ENCODE measurements at places on chromosomes 12 and 14.

DNA sequence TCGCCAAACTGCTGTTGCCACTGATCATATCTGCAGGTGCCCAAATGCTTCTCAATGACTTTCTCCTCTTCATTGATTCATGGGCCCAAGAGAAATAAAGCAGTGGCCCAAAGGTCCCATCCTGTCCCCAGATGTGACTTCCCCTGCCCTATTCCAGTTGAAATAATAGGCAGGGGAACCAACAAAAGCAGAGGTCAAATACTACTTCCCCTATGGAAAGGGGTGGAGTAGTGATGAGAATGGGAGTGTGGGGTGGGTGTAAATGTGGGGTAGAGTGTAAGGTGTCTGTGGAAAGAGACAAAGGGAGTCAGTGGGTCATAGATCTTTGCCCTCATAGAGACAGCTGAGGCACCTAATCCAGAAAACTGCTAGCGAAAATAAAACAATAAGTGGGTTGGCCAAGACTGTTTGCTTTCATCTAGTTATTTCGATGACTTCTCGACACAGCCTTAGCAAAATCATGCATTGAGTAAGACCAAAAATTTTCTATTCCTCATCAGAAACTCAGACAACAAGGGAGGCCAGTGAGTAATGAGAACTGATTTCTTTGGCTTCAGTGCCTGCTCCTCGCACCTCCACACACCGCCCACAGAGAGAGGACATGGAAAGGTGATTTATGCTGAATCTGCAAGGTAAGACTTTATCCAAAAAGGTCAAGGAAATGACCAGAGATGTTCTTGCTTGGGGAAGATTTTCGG, 10.9 kb upstream of the IL22 start:
- DNase-seq, result no peak

DNA sequence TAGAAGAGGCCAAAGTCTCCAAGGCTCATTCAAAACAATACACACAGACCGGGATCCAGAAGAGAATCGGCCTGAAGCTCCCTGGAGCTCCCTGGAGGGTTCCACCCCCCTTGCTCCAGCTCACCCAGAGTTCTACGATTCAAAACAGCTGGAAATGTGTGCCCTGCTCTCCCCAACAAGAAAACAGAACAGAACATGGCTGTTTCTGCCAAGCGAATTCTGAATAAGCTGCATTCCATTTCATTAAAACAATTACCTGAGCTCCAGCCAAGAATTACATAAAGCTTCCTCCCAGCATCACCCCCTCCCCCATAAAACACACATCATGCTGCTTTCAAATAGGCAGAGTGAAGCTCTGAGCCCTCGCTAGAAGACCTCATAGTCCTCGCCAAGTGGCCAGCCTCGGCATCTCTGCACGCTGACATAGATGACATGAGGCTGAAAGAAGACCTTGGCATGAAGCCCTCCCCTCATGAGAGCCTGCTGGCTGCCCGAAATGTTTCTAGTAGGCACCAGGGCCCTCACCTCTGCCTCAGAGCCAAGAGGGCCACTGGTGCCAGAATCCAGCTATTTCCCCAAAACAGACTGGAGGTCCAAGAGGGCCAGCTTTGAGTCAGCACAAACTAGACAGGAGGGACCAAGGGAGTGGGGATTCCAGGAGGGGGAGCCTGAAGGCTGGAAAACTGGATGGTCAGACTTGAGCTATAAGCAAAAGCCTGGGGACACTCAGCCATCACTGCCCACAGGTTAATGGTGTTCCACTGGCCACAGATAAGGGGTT, 8.3 kb downstream of the PXN start:
- DNase-seq, result no peak

DNA sequence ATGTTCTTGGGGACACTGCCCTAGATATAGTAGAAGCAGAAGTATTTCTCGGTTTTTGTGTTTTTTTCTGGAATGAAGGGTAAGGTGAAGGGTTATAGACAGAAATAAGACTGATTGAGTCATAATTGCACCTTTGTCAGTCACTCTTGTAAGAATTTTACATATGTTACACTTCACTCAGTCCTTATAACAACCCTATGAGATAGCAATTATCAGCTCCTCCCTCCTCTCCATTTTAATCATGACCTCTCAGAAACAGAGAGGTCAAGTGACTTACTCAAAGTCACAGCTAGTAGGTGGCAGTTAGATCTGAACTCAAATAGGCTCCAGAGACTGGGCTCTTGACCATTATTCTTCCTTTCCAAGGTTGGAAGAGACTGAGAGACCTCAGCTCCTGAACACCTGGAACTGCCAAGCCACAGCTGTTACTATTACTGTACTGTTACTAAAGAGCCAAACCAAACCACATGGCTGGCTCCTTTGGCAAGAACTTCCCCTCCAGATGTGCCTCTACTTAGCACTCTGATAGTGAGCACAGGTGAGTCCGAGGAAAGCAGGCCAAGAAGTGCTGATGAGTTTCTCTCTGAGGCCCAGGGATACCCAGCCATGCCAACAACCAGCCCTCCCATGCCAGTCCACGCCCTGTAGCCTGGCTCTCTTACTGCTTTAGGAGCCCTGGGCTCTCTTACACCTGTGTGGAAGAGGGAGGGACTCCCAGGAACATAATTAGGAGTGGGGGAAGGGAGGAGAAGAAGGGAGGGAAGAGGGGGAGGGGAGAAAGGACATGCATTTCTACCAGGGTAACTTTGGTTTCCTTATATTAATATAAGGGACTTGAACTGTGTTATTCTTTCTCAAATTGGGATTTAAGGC, 121.3 kb downstream of the CRADD start:
- DNase-seq, result no peak

DNA sequence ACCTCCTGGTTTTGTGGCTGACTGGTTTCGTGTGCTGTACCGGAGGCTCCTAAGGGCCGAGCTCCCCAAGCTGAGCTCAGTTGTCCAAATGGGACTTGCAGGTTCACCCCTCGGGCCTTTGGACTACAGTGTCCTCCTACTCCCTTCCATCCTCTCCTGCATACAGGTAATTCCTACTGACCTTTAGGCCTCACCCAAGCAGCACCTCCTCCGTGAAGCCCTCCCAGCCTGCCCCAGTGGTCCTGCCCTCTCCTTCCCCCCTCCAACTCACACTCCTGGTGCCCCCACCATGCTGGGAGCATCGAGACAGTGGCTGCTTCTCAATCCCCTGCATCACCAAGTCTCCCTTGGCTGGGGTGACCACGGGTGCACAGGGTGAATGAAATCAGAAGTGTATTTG, 27.1 kb upstream of the YY1 start:
- DNase-seq, result no peak

DNA sequence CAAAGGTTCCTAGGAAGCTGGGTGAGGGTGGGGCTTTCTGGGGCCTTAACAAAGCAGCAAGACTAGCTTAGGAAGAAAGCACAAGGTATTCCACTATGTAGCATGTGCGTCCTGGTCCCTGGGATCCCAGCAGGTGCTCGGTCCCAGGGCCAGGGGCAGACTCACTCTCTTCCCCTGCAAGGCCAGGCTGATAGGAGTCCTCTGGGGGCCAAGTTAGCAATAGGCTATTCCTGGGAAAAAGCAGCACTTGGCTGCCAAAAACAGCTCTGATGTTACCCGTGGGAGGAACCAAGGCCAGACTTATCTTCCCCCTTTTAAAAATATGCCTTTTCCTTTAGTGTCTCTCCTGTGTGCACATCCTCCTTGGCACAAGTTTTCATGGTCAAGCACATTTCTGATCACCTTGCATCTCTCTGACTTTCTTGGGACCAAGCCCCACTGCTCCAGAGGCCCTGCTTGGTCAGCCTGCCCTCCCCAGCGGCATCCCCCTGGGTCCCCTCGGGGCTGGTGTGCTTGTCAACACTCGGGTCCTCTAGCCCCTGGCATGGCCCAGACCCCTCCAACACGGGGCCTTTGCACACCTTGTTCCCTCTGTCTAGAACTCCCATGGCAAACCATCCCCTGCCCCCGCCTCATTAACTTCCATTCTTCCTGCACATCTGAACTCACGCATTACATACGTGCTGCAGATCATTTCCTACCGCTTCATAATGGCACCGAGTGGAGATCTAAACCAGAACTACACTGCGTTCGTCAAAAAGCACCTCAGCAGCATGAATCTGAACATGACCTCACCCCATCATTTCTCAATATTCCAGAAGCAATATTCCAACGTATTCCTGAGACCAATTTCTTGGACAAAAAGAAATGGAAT, 21.9 kb downstream of the CCDC92 start:
- no peak for DNase-seq

All from stimulated activated CD8-positive, alpha-beta memory T cell treated with anti-CD3 and anti-CD28 coated beads, Interleukin-4, amount 100 ng/mL, for 1 hour (primary cell).